Frontal cortex (tissue), 4 donors: ENCODE measurements at places on chromosomes 1 and 21.

DNA sequence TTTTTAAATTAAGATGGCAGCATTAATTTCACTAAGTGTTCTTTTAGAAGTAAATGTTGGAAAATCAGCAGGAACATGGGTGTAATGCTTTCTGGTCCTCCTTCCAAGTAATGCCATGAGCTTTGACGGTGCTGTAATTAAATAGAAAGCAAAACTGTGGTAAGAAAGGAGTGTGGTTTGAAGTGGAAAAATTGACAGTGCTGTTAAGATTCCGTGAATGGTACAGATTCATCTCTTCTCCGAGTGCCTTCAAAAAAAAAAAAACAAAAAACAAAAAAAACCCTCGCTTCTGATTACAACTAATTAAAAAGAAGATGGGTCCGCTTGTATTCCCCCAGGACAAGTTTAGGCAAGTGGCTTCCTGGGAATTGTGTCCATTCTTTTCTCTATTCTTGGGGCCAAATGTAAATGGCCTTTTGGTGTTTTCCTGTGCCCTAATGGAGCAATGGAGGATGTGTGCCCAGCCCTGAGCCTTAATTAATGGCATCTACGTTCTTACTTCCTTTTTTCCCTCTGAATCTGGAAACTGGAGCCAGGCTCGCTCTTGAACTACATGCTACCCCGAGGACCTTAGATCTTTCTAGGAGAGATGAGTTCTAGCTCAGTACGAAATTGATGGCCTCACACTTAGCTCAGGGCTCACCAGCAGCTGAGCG lies 5.1 kb downstream of the LMO4 start:
- DNase-seq, result no peak

GRCh38 chr1:200880212-200880611 lies 7.4 kb downstream of the GPR25 start:
- no peak for DNase-seq

DNA sequence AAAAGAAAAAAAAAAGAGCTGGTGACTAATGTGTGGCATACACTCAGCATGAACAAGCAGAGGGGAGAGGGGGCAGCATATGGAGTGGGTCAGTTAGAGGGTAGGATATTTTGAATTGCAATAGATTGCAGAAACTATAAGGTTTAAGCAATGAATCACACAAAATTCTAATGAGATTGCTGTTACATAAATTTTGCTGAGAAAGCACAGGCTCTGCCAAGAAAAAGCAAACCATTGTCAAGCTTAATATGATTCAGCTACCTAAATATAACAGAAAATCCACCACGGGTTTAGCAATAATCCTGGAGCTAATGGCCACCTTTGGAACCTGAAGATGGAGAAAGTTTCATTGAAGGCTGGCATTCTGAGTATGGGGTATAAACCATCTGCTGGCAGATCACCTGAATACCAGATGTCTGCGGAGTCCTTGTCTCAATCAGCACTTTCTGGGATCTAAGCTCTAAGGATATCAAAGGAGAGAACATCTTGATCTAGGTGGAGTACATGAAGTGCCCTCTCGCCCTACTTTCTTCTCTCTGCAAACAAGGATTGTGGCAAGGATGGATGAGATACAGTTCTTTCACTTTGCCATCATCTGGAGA lies 30.3 kb upstream of the ANGPTL7 start:
- no peak for DNase-seq

DNA sequence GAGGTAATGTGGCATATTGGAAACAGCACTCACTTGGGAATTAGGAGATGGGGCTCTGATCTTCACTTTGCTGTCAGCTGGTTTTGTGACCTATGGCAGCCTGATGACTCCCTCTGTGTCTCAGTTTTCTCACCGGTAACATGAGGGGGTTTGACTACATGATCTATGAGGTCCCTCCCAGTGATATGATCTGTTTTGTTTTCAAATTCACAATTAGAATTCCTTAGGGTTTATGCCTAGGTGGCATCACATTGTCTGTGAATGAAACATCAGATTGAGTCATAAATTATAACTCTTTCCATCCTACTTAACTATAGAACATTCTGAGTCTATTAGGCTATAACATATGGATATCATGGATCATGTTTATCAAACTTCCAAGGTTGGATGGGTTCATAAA lies 386.6 kb downstream of the PTBP2 start:
- DNase-seq, result no peak

DNA sequence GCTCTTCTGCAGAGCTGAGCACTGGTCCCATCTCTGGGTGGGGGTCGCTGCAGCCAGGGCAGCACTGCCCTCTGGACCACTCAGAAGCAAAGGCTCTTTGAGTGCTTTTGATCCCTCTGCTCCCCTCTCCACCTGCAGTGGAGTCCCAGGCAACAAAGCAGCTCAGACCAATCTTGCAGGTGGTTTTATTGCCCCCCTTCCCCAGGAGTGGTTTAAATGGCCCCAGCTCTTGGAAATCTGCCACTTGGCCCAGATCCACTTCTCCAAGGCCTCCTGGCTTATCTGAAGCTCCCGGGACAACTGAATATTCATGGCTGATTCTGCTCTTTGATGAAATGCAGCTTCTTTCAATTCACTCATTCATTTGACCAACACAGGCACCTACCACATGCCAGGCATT lies 2.7 kb downstream of the STUM start:
- DNase-seq, result no peak

DNA sequence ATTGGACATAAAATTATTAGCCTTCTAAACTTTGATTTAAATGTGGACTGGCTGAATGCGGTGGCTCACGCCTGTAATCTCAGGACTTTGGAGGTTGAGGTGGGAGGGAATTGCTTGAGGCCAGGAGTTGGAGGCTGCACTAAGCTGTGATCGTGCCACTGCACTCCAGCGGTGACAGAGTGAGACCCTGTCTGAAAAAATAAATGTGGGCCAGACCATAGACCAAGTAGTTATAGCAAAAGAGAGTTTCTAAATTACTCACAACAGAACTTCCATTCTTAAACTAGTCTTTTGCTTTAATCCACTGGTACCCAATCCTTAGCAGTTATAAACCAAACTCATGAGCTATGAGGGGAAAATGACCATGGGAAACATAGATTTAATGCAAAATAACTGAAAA lies 35.2 kb downstream of the RAP1A start:
- no peak for DNase-seq
